ENCODE measurements at places on chromosomes 5 and 9. TPM values are rescaled to one million over a fixed set of nuclear protein-coding genes. Genes with fewer than 3 reads are reported as not detected.

The DRD1 gene
- 0.53 TPM for total RNA-seq

The PCDHA3 gene
- total RNA-seq, result 0.37 TPM

The OCLN gene
- 0.66 TPM for total RNA-seq

The ABCA1 gene
- total RNA-seq, result 43.2 TPM

The OBP2B gene
- total RNA-seq, result not detected

The ANKRD31 gene
- total RNA-seq, result 0.13 TPM
